ENCODE measurements at places on chromosomes 6 and 20. TPM values are rescaled to one million over a fixed set of nuclear protein-coding genes. Genes with fewer than 3 reads are reported as not detected.

Gene EPB41L1
- total RNA-seq, result 41.1 TPM

DNA sequence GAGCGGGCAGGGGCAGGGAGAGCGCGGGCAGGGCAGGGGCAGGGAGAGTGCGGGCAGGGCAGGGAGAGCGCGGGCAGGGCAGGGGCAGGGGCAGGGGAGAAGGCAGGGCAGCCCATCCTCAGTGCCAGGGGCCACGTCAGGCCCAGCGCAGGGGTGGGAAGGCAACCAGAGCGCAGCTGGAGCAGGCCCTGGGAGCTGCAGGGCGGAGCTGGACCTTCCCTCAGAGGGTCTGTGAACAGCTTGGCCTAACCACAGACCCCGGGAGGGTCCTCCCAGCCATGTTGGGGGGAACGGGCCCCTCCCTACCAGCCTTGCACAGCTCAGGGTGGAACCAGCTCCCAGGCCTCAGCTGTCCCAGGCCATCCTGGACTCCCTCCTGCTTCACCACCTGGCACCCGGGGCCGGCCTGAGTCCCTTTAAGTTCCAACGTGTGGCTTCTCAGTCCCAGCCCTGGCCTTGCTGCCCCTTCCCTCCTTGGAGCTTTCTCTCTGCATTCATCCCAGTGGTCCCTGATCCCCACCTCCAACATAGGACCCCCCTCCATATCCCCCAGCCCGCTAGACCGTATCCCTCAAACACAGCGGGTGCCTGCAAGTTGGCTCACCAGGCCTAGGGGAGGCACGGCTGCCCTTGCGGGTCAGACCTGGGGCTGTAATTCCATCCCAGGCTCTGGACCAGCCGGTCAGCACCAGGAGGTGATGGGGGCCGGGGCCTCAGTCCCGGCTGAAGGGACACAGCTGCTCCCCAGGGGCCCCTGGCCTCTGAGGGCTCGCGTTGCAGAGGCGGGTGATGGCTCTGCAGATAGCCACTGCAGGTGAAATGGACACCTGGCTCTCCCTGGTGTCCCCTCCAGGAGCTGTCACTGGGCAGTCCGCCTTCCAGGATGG is 5.6 kb upstream of the ZBTB46 start:
- DNase-seq, result no peak
- H3K36me3 ChIP-seq, result no peaks in the 10 kb centered on the region
- no peaks in the 10 kb centered on the region for H3K27me3 ChIP-seq
- H3K4me3 ChIP-seq, result no peak overlapping the region

Gene UST
- total RNA-seq, result 18.1 TPM

Gene KCNK15
- total RNA-seq, result 0.59 TPM

GRCh38 chr6:38901802-38902522 is 146.6 kb upstream of the GLP1R start:
- H3K27ac ChIP-seq, result no peak overlapping the region
- no peak overlapping the region for H3K4me3 ChIP-seq
- peaks cover 8% of the 10 kb centered on the region for H3K27me3 ChIP-seq
- H3K4me1 ChIP-seq, result no peaks in the 10 kb centered on the region

DNA sequence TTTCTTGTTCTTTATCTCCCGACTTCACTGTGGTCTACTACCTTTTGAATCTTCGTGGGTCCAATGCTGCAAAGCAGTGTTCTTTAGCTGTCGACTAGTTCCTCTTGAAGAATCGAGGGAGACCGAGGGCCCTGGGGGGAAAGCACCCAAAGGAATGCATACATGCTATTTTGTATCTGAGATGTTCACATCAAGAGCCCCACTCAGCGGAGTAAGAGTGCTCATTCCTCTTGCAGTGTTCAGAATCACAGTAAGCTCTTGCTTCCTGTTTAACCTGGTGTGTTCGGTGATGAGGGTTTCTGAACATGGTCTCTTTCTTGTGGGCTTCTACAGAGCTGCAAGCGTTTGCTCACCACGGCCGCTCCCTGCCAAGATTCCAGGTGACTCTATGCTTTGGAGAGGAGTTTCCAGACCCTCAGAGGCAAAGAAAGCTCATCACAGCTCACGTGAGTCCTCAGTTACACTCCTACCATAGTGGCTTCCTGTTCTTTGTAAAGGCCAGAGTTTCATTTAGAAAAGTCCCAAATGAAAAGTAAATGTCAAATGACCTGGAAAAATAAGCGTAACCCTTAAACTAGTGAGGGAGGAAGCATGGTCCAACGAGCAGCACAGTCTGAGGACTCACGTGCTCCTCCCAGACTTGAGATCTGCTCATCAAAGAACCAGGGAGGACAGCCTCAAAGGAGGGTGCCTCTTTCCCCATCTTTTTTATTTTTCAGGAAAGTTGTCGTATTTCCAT is 13.3 kb downstream of the IRF4 start:
- no peaks in the 10 kb centered on the region for H3K36me3 ChIP-seq
- H3K27me3 ChIP-seq, result peaks cover 60% of the 10 kb centered on the region
- H3K27ac ChIP-seq, result no peak overlapping the region
- H3K4me1 ChIP-seq, result peaks cover 11% of the 10 kb centered on the region
- no peak overlapping the region for H3K4me3 ChIP-seq
- no peak for DNase-seq

GRCh38 chr6:38131527-38131965 is 312.0 kb downstream of the ZFAND3 start:
- no peak for DNase-seq
- peaks cover 8% of the 10 kb centered on the region for H3K36me3 ChIP-seq
- peak overlapping the region; percentile 85 for H3K27ac ChIP-seq
- H3K4me1 ChIP-seq, result peaks cover 61% of the 10 kb centered on the region
- no peaks in the 10 kb centered on the region for H3K27me3 ChIP-seq
- H3K4me3 ChIP-seq, result no peak overlapping the region

GRCh38 chr6:151493161-151493803 is 535 bp upstream of the CCDC170 start:
- H3K27ac ChIP-seq, result no peak overlapping the region
- no peak for DNase-seq
- H3K4me1 ChIP-seq, result peaks cover 18% of the 10 kb centered on the region
- peaks cover 4% of the 10 kb centered on the region for H3K27me3 ChIP-seq
- H3K4me3 ChIP-seq, result peak overlapping the region; percentile 64

Gene TAGAP
- not detected for total RNA-seq

Gene RBM12
- 66.5 TPM for total RNA-seq

Gene OPN5
- total RNA-seq, result not detected

Gene BPIFB4
- total RNA-seq, result not detected

Gene ATP9A
- 43.4 TPM for total RNA-seq

Gene ARMC12
- total RNA-seq, result 1.8 TPM

- no peaks in the 10 kb centered on the region for H3K27me3 ChIP-seq
- H3K27ac ChIP-seq, result no peak overlapping the region
- peaks cover 42% of the 10 kb centered on the region for H3K4me1 ChIP-seq
- no peak for DNase-seq
- no peaks in the 10 kb centered on the region for H3K36me3 ChIP-seq
Observed at GRCh38 chr6:116419069-116419786, 41.9 kb upstream of the CALHM6 start.

- H3K27me3 ChIP-seq, result peaks cover 5% of the 10 kb centered on the region
- H3K27ac ChIP-seq, result no peak overlapping the region
- DNase-seq, result no peak
- no peak overlapping the region for H3K4me3 ChIP-seq
- no peaks in the 10 kb centered on the region for H3K4me1 ChIP-seq
- H3K36me3 ChIP-seq, result no peaks in the 10 kb centered on the region
Observed at GRCh38 chr6:79307321-79308036, 73.0 kb upstream of the HMGN3 start.

DNA sequence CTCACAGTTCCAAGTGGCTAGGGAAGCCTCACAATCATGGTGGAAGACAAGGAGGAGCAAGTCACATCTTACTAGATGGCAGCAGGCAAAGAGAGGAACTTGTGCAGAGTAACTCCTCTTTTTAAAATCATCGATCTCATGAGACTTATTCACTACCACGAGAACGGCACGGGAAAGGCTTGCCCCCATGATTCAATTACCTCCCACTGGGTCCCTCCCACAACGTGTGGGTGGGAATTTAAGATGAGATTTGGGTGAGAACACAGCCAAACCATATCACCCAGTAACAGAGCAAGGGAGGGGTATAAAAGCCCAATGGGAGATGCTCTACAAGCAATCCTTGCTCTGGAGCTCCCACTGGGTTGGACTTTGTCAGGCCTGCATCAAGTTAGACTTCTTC is 80.4 kb downstream of the JPH2 start:
- H3K36me3 ChIP-seq, result peaks cover 21% of the 10 kb centered on the region
- no peak overlapping the region for H3K27ac ChIP-seq
- no peaks in the 10 kb centered on the region for H3K27me3 ChIP-seq
- no peak overlapping the region for H3K4me3 ChIP-seq
- DNase-seq, result no peak

GRCh38 chr6:138030872-138031271 is 76.3 kb downstream of the PERP start:
- H3K36me3 ChIP-seq, result no peaks in the 10 kb centered on the region
- no peaks in the 10 kb centered on the region for H3K27me3 ChIP-seq
- no peak overlapping the region for H3K27ac ChIP-seq
- no peak for DNase-seq
- no peaks in the 10 kb centered on the region for H3K4me1 ChIP-seq

DNA sequence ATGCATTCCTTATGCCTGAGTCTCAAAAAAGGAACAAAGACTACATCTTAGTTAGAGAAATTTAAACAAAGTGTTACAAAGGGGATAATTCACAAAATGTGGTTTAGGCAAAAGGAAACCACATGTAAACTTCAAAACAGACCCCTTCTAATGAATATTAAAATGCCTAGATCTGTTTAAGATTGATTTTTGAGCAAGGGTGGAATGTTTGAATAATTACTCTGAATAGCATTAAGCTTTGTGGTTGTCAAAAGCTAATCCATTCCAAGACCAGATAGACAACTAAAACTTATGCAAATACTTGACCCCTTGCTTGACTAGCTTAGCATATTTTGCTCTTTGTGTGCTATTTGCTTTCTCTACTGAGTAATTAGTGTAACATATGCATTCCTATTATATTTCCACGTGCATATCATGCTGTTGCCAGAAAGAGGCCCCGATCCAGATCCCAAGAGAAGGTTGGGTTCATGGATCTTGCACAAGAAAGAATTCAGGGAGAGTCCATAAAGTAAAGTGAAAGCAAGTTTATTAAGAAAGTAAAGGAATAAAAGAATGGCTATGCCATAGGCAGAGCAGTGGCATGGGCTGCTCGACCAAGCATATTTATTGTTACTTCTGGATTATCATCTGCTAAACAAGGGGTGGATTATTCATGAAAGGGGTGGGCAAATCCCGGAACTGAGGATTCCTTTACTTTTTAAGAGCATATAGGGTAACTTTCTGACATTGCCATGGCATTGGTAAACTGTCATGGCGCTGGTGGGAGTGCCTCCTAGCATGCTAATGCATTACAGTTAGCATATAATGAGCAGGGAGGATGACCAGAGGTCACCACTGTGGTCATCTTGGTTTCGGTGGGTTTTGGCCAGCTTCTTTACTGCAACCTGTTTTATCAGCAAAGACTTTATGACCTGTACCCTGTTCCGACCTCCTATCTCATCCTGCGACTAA is 1193.4 kb upstream of the EYS start:
- DNase-seq, result no peak
- H3K36me3 ChIP-seq, result no peaks in the 10 kb centered on the region
- H3K4me3 ChIP-seq, result no peak overlapping the region
- no peaks in the 10 kb centered on the region for H3K4me1 ChIP-seq
- H3K27me3 ChIP-seq, result no peaks in the 10 kb centered on the region

DNA sequence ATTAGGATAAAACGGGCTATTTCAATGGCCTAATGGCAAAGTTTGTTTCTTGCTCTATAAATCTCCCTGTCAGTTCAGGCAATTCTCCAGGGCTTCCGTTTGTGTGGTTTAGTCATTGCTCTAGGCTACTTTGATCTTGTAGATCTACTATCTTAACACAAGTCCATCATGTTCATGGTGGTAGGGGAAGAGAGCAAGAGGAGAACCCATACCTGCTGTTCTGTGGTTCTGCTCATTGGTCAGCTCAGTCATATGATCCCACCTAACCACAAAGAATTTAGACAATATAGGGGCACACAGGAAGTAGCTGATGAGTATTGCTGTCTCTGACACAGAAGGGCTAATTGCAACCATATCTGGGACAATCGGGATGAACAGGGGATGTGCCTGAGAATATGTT is 4.9 kb upstream of the DEK start:
- no peaks in the 10 kb centered on the region for H3K27me3 ChIP-seq
- H3K27ac ChIP-seq, result no peak overlapping the region
- H3K4me1 ChIP-seq, result peaks cover 9% of the 10 kb centered on the region
- no peak overlapping the region for H3K4me3 ChIP-seq

GRCh38 chr6:19662911-19663310 is 174.3 kb upstream of the ID4 start:
- H3K4me1 ChIP-seq, result peaks cover 11% of the 10 kb centered on the region
- DNase-seq, result no peak
- no peaks in the 10 kb centered on the region for H3K36me3 ChIP-seq

- H3K4me1 ChIP-seq, result peaks cover 59% of the 10 kb centered on the region
- peaks cover 11% of the 10 kb centered on the region for H3K36me3 ChIP-seq
- peak overlapping the region; percentile 56 for H3K4me3 ChIP-seq
- no peak for DNase-seq
Observed at GRCh38 chr6:56693246-56693607, 50.5 kb upstream of the DST start.

DNA sequence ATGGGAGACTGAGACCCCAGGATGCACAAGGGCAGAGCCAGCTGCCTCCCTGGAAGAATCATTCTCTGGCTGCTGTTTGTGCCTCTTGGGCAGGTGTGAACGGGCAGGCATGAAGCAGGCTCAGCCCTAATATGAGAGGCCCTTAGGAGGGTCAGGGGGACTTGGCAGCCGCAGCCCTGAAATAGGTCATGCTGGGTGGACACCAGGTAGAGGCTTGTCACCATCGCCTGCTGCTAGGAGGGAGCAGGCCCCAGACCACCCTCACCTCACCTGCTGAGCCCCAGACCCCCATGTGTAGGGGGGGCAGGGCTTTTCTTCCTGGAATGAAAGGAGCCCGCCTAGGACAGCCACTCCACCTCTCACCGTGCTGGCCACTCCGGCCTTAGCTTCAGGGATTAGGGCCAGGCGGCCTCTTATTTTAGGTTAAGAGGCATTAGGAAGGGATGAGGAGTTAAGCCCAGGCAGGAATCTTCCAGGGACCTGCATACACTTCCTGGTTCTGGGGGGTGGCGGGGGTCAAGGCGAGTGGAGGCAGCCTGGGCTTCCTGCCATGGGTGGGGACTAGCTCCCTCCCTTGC is 92.4 kb downstream of the ASXL1 start:
- peak overlapping the region; percentile 59 for H3K27ac ChIP-seq
- H3K36me3 ChIP-seq, result peaks cover 43% of the 10 kb centered on the region
- H3K27me3 ChIP-seq, result no peaks in the 10 kb centered on the region
- DNase-seq, result no peak
- peaks cover 11% of the 10 kb centered on the region for H3K4me1 ChIP-seq

Gene TBXT
- total RNA-seq, result not detected

Gene C6orf89
- 56.1 TPM for total RNA-seq

Gene NKAPL
- not detected for total RNA-seq

GRCh38 chr20:58642441-58642840 is 8.6 kb upstream of the STX16 start:
- H3K27ac ChIP-seq, result no peak overlapping the region
- H3K4me3 ChIP-seq, result no peak overlapping the region
- peaks cover 20% of the 10 kb centered on the region for H3K4me1 ChIP-seq

Gene PLN
- not detected for total RNA-seq

All from chondrocyte (in vitro differentiated cells).